ENCODE measurements at places on chromosomes 3 and 15. TPM values are rescaled to one million over a fixed set of nuclear protein-coding genes. Genes with fewer than 3 reads are reported as not detected.

The REC114 gene
- total RNA-seq = not detected

The LMAN1L gene
- not detected for total RNA-seq

The GOLGA6L7 gene
- not detected for total RNA-seq

The RTP3 gene
- total RNA-seq = 0.09 TPM

DNA sequence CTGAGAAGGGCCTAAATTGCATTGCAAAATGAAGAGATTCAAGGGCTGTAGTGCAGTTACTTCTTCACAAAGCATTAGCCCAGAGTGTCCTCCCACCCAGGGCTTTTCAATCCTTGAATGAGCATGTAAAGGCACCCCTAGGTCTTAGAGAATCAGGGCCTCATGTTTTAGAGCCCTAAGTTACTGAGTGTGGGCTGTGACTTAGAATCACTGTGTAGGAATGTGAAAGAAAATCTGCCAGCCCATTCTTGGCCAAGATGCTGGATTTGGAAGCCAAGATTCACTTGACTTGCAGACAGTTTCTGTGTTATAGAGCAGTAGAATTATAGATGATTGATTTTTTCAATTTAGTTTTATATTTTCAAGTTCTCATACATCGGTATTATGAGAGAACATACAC, 153.2 kb downstream of the MYRIP start:
- no peak overlapping the region for H3K27ac ChIP-seq
- H3K36me3 ChIP-seq = no peaks in the 10 kb centered on the region
- no peak overlapping the region for H3K4me3 ChIP-seq
- no peaks in the 10 kb centered on the region for H3K4me1 ChIP-seq

DNA sequence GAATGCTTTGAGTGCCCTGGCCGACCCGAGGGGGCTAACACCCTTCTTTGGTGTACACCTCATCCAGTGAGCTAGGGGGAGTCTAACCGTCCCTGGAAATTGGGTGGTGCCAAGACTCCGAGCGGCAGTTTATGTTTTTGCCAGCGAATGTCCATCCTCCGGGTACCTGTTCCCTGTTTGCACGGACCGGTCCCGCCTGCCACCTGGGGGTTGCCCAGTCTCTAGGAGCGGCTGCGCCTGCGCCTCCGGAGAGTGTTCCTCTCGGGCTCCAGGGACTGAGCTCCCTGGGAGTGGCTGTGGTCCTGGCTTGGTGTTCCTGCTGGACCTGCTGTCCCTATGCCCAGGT, 913 bp upstream of the WNT7A start:
- H3K4me1 ChIP-seq = no peaks in the 10 kb centered on the region
- DNase-seq = no peak
- no peaks in the 10 kb centered on the region for H3K36me3 ChIP-seq
- no peak overlapping the region for H3K4me3 ChIP-seq
- no peak overlapping the region for H3K27ac ChIP-seq
- peaks cover 8% of the 10 kb centered on the region for H3K27me3 ChIP-seq

- no peak for DNase-seq
- H3K4me1 ChIP-seq = peaks cover 12% of the 10 kb centered on the region
- no peak overlapping the region for H3K4me3 ChIP-seq
- H3K36me3 ChIP-seq = no peaks in the 10 kb centered on the region
- H3K27ac ChIP-seq = no peak overlapping the region
- no peaks in the 10 kb centered on the region for H3K27me3 ChIP-seq
These were observed 5.2 kb upstream of the EIF1B start for GRCh38 chr3:40304352-40304751.

DNA sequence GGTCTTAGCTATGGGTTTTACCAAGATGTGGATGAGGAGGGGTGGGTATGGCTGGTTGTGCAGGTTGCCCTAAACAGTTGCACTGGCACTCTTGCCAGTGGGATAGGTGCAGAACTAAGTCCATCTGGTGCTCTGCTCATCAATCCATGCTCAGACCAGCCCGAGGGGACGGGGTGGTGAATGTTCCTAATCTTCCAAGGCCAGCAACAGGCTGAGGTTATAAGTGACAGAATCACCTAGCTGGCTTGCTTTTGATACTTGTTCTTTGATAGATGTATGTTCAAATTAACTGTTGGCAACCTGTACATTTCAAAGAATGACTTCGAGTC, 53.5 kb upstream of the CCR2 start:
- no peaks in the 10 kb centered on the region for H3K4me1 ChIP-seq
- H3K27me3 ChIP-seq = peaks cover 1% of the 10 kb centered on the region
- H3K27ac ChIP-seq = no peak overlapping the region
- H3K36me3 ChIP-seq = no peaks in the 10 kb centered on the region
- no peak for DNase-seq

- no peaks in the 10 kb centered on the region for H3K4me1 ChIP-seq
- DNase-seq = no peak
- no peak overlapping the region for H3K27ac ChIP-seq
- H3K4me3 ChIP-seq = no peak overlapping the region
- peaks cover 7% of the 10 kb centered on the region for H3K36me3 ChIP-seq
These were observed 16.9 kb downstream of the DHX36 start for GRCh38 chr3:154307363-154307762.

The ITIH1 gene
- 12.3 TPM for total RNA-seq

DNA sequence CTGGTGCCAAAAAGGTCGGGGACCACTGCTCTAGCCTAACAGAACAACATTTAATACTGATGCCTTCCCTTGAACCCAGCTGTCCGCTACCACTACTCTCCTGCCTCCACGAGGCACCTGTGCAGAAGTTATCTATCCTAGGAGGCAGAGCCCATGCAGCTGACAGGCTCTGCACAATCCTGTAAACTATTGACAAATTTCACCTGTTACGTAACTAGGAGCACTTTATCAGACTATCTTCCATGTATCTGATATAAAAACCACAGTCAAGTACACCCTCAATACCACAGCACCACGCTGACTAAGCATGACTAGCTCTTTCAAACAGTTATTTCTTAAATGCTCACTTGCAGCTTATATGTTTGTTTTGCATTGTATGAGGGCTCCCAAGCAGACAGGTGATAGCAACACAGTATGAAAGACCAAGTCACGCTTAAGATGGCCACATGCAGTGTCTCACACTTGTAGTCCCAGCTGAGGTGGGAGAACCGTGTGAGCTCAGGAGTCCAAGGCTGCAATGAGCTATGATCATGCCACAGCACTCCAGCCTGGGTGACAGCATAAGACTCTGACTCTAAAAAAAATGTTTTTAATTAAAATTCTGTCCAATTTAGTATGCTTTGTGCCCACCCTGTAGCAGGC, 4.5 kb upstream of the IL17RC start:
- H3K27ac ChIP-seq = no peak overlapping the region
- peaks cover 30% of the 10 kb centered on the region for H3K36me3 ChIP-seq
- H3K4me3 ChIP-seq = no peak overlapping the region

- no peak overlapping the region for H3K4me3 ChIP-seq
- no peaks in the 10 kb centered on the region for H3K4me1 ChIP-seq
- DNase-seq = no peak
- no peaks in the 10 kb centered on the region for H3K36me3 ChIP-seq
- no peak overlapping the region for H3K27ac ChIP-seq
These were observed 40.5 kb upstream of the CMSS1 start for GRCh38 chr3:99777210-99777549.

GRCh38 chr3:36060950-36061349, 319.4 kb upstream of the STAC start:
- DNase-seq = no peak
- H3K4me1 ChIP-seq = no peaks in the 10 kb centered on the region
- H3K27ac ChIP-seq = no peak overlapping the region
- no peak overlapping the region for H3K4me3 ChIP-seq
- no peaks in the 10 kb centered on the region for H3K36me3 ChIP-seq
- H3K27me3 ChIP-seq = no peaks in the 10 kb centered on the region

The AGBL1 gene
- total RNA-seq = not detected

The LRRC31 gene
- total RNA-seq = not detected

The GPR87 gene
- not detected for total RNA-seq

GRCh38 chr3:157982359-157982758, 123.9 kb downstream of the SHOX2 start:
- H3K27ac ChIP-seq = no peak overlapping the region
- H3K4me1 ChIP-seq = no peaks in the 10 kb centered on the region
- H3K27me3 ChIP-seq = no peaks in the 10 kb centered on the region
- H3K4me3 ChIP-seq = no peak overlapping the region
- no peaks in the 10 kb centered on the region for H3K36me3 ChIP-seq
- DNase-seq = no peak

DNA sequence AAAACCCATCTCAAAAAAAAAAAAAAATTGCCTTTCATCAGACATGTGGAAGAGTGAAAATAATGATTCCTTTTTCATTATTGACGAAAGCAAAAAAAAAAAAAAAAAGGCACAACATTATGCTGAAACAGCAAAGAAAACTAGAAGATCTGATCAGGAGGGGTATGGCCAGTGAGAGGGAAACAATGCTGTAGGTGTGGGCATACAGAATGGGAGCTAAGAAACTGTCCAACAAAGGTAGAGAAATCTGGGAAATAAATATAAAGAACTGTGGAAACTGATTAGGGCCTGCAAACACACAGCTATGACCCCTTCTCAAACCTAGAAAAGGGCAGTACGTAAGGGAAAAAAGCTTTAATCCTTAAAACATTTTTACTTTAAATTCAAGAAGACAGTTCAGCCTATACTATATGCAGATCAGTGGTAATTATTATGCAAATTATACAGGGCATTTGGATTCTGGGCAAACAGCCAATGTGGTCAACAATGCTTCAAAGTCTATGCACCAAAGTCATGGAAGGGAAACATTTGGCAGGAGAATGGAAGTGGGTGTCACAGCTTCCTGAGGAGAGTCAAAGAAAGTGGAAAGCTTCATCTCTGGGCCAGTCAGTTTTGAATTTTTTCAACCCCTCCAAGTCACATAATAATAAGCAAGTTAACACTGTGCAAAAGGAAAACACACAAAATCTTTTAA, 68.3 kb upstream of the SLC12A8 start:
- no peaks in the 10 kb centered on the region for H3K27me3 ChIP-seq
- no peak overlapping the region for H3K27ac ChIP-seq
- H3K4me1 ChIP-seq = no peaks in the 10 kb centered on the region
- DNase-seq = peak; percentile 3

The XYLB gene
- total RNA-seq = 25.9 TPM

The SCAANT1 gene
- total RNA-seq = not detected

The CPN2 gene
- 27.7 TPM for total RNA-seq

DNA sequence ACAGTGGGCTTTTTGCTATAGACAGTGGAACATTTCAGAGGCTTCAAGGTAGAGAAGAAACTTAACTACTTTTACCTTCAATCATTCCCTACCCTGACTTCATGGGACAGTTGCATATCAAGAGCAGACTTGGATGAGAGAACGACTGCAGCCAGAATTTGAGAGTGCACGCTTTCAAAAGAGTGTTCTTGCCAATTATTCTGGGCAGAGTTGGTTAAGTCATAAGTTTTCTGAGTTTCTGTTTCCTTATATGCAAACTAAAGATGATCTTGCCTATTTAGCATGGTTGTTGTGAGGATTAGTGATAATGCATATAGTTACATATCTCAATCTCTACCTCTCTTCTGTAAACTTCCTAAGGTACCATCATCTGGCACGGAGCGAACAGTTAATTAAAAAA, 7.6 kb downstream of the SLC9A9 start:
- no peak overlapping the region for H3K27ac ChIP-seq
- no peak for DNase-seq
- no peaks in the 10 kb centered on the region for H3K27me3 ChIP-seq
- H3K4me1 ChIP-seq = no peaks in the 10 kb centered on the region

DNA sequence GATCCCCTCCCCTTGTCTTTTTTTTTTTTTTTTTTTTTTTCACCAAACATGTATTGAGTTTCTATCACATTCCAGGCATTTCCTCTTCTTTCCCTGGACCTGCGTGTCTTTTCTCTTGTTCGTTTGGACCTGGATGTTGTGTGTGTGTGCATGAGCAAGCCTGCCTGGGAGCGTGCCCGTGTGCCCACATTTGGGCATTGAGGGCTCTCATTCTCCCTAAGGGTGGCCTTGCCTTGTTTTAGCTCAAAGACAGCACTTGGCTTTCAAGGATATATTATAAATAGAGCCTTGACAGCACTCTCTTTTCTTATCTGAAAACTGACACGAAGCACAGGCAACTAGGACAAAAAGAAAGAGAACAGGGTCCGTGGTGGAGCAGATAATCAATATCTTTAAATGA, 39.0 kb upstream of the SLC25A26 start:
- H3K4me3 ChIP-seq = no peak overlapping the region
- DNase-seq = no peak
- no peak overlapping the region for H3K27ac ChIP-seq
- no peaks in the 10 kb centered on the region for H3K27me3 ChIP-seq
- no peaks in the 10 kb centered on the region for H3K4me1 ChIP-seq

- no peak for DNase-seq
- H3K4me3 ChIP-seq = no peak overlapping the region
- H3K36me3 ChIP-seq = peaks cover 20% of the 10 kb centered on the region
- H3K27ac ChIP-seq = no peak overlapping the region
- no peaks in the 10 kb centered on the region for H3K27me3 ChIP-seq
These were observed 15.2 kb downstream of the GNAI2 start for GRCh38 chr3:50251220-50251619.

The CTXN2 gene
- not detected for total RNA-seq

DNA sequence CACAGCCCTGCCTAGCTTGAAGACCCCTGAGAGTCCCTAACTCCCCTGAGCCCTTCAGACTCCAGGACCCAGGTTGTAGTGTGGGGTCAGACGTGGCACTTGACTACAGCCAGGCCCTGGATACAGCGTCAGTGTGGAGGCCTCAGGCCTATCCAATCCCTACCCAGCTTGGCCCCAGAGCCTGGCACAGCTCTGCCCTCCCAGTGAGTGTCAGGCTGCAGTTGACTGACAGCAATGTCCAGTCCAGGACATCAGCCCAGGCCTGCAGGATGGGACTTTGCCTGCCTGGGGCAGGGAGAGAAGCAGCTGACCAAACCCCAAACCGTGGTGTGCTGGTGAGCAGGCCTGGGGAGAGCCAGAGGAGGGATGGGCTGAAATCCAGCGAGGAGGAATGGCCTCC, 27.3 kb downstream of the KLF13 start:
- H3K4me1 ChIP-seq = peaks cover 30% of the 10 kb centered on the region
- H3K4me3 ChIP-seq = no peak overlapping the region
- no peak for DNase-seq
- peak overlapping the region; percentile 19 for H3K27ac ChIP-seq
- H3K27me3 ChIP-seq = no peaks in the 10 kb centered on the region

DNA sequence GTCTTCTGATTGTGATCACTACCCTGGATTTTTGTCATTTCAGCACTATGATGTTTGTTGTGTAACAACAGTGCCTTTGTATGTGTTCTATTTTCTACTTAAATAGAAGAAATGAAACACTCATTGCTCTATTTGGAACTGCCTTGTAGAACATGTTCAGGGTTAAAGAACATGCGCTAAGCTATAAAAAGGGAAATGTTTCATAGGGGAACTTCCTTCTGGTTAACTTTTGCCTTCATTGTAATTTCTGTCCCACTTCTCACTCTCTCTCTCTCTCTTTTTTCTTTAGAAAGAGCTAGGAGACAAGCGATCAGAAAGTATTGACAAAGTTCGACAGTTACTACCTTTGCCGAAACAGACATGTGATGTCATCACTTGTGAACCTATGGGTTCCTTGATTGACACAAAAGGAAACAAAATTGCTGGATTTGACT, at the start of gene P2RY12:
Gene P2RY12, minus strand, starts transcription at position 13 of the 434 bp plus-strand sequence. CDS start 45,908 bp downstream, outside the sequence.
- no peaks in the 10 kb centered on the region for H3K36me3 ChIP-seq
- no peak within 1 kb of the TSS for H3K27ac ChIP-seq
- H3K4me3 ChIP-seq = no peak within 1 kb of the TSS

All from HepG2 (cell line).